ENCODE measurements at places on chromosomes 3 and 15.

GRCh38 chr3:127689266-127689860 is 16.6 kb downstream of the ABTB1 start:
- DNase-seq, result peak; percentile 44

GRCh38 chr3:11288786-11289637 is 16.8 kb downstream of the ATG7 start:
- DNase-seq, result no peak

DNA sequence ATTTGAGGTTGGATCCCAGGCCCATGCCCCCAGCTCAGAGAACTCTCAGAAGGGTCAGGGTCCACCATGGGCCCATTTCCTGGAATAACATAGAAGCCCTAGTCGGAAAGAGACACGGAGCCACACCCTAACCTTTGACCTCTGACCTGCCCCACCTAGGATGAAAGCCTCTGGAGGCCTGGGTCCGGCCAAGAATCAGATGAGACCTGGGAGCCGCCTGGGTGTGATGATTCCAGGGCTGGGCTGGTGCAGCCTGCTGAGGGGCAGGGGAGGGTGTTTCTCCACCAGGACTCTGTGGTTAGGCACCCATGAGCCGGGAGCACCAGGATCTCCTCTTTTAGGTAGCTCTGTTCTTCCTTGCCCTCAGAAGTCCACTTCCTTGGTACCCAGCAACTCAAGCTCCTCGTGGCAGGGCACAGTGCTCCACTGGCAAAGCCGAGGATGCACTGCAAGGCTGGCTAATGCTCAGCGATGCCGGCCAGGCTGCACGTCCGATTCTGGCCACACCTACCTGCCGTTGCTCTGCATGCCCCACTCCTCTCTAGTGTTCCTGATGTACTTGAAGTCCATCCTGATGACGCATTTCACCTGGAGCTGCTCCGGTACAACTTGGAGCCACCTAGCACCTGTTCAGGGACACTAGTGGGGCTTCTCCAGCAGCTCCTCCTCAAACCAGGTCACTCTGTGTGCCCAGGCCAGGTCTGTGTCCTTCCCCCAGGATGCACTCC is 57.4 kb downstream of the ZNF445 start:
- no peak for DNase-seq

GRCh38 chr3:127037021-127037400 is 54.1 kb downstream of the PLXNA1 start:
- DNase-seq, result no peak

GRCh38 chr15:71742964-71743363 is 67.4 kb upstream of the NR2E3 start:
- no peak for DNase-seq

GRCh38 chr3:72270072-72270681 is 485.2 kb upstream of the PROK2 start:
- DNase-seq, result peak; percentile 93

DNA sequence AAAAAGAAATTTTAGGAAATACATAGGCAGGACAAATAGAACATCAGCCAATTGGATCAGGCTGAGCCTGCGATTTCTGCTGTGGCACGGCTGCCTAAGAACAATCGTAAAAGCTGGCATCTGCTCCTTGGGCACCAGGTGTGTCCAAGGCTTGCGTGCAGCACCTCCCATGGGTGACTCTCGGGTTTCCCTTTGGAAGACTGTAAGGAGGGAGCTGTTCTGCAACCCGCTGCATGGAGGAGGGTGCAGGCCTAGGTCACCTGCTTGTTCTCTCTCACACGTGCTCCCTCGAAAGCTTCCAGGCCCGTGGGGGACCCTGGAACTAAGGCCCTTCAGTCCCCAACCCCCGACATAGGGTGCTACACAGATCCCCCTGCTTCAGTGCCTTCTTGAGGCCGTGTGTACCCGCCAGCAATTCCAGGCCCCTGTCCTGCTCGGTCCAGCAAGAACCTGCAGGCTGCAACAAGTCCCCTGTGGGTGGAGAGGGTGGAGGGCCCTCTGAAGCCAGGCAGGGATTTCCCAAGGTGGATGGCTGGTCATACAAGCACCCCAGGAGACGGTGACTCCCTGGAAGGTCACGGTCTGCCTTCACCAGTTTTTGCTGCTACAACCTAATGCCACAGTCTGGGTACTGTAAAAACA is 3.4 kb downstream of the GP9 start:
- no peak for DNase-seq

GRCh38 chr3:61901496-61901895 is 340.1 kb downstream of the PTPRG start:
- no peak for DNase-seq

- no peak for DNase-seq
Observed at GRCh38 chr15:64877435-64877834, 34.3 kb upstream of the ANKDD1A start.

DNA sequence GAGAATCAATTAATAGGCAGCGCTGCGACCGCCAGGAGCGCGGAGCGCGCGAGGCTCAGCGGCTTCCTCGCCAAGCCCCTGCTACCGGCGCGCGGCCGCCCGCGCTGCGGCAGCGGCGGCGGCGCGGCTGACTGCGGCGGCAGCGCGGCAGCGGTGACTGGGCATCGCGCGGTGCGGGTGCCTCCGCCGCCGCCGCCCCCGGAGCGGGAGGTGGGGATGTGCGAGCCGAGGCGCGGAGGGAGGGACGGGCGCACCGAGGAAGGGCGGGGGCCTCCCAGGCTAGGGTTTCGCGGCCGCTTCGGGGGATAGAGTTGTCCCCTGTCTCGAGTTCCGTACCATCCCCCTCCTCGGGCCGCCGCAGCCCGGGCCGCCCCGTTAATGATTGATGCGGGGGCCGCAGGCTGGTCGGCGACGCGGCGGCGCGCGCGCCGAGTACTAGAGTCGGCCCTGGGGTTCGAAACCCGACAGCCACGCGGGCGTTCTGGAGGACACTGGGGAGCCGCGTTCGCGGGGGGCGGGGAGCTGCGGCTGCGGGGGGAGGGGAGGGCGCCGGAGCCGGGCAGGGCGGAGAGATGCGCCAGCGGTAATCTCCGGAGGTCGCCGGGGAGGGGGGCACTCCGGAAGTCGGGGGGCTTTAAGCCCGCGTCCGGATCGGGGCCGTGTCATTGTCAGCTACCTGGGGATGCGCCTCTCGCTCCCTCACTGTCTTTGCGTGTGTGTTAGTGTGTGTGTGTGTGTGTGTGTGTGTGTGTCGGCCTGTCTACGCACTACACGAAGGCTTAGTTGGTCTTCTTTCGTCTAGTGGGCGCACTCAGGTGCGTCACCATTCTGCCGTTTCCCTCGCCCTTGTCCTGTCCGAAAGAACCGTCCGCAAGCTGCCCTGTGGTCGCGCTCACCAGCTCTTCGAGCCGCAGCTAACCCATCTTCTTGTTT is at the start of gene PAQR9:
TSS of gene PAQR9 (minus strand) at position 159 of the 933 bp plus-strand sequence. CDS start 338 bp downstream, outside the sequence.
- DNase-seq, result no peak

- DNase-seq, result no peak
Observed at GRCh38 chr3:139234491-139234890, 109.3 kb upstream of the MRPS22 start.

DNA sequence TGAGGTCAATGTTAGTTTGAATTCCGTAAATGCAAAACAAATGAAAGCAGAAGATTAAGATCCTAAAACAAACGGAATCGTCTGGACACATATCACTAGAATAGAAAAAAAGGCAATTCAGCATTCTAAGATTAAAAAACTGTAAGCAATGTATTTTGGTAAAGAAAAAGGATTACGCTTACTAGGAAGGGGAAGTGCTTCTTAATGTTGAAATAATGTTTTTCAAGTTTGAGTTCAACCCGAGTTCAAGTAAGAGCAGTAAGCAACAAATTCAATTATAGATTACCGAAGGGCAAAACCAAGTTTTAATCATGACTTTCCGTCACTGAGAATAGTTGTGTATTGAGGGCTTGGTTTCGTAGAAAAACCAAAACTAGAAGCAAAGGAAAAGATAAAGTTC is 637 bp downstream of the CIP2A start:
- no peak for DNase-seq

GRCh38 chr3:69092030-69092516 is 7.3 kb downstream of the ARL6IP5 start:
- no peak for DNase-seq

- DNase-seq, result no peak
Observed at GRCh38 chr3:33901862-33902563, 103.6 kb downstream of the PDCD6IP start.

- no peak for DNase-seq
Observed at GRCh38 chr15:48459571-48460442, 128.6 kb downstream of the DUT start.

DNA sequence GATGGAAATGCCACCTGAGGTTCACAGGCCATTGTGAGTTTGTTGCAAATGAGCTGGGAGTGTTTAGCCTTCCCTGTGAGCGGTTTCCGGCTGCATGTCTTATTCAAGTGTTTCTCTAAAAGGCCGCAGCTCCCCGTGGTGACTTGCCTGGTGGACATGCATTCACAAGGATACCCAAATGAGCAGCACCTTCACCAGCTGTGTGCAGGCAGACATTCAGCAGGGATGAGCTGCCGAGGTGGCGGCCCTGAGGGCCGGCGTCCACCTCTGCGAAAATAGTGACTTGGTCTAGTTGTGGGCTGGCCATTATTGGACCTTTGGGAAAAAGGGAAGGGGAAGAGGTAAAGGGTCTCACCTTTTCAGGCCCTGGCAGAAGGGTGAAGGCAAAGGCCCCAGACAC is 23.4 kb downstream of the SPSB4 start:
- DNase-seq, result peak; percentile 72

DNA sequence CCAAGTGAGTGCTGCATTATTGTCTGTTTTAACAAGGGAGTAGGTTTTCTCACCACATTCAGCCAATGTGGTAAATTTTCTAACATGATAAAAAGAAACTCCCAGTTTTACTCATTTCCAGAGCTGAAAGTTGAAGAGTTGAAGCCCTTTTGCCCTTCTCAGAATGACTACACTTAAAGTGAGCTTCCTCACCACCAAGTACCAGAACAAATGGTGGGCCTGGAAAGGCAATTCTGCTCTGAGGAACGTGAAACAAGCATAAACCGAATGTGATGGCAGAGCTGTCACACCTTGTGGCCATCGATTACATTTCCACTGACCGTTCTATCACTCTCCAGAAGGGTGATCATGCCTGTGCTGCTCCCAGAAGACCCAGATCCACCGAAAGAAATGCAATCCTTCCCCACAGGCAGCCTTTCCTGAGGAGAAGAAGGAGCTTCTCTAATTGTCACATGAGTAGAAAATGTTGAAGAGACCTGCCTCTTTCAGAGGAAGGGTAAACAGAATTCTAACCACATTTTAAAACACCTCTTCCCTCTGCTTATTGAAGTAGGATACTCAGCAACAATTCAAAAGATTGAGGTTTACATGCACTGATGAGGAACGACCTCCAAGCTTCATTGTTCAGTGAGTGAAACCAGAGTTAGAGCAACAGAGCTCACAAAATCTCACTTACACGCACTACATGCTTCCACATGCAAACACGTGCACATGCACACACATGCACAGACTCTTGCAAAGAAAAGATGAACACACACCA is 21.4 kb upstream of the CCR9 start:
- no peak for DNase-seq

- DNase-seq, result no peak
Observed at GRCh38 chr3:172388412-172389078, 59.7 kb downstream of the GHSR start.

GRCh38 chr3:123788710-123789109 is 95.4 kb downstream of the MYLK start:
- DNase-seq, result no peak

- DNase-seq, result no peak
Observed at GRCh38 chr3:98892263-98892662, 9.2 kb downstream of the DCBLD2 start.

GRCh38 chr3:162973428-162973917 is 1476.9 kb downstream of the OTOL1 start:
- DNase-seq, result no peak

- no peak for DNase-seq
Observed at GRCh38 chr15:80560601-80561400, 134.3 kb upstream of the ABHD17C start.

GRCh38 chr3:186807231-186807630 is 949 bp upstream of the RFC4 start:
- DNase-seq, result no peak

GRCh38 chr3:177451864-177452830 is 254.9 kb upstream of the TBL1XR1 start:
- DNase-seq, result no peak

DNA sequence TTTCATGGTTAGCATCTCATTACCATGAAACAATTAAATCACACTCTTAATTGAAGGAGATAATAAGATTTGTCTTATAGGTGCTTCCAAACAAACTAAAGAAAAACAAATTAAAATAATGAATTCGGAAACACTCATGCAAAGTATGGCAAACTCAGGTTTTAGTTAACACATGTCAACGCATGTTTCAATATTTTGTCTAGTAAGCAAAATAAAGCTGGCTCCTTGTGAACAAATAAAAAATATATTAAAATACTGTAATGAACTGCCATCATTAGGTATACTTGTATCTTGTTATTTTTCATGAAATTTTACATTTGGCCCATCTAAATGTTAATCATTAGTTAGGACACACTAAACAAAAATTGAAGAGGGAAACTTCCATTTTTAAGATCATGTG is 519.2 kb downstream of the MECOM start:
- DNase-seq, result no peak

- no peak for DNase-seq
Observed at GRCh38 chr3:1960506-1960905, 138.2 kb upstream of the CNTN4 start.

DNA sequence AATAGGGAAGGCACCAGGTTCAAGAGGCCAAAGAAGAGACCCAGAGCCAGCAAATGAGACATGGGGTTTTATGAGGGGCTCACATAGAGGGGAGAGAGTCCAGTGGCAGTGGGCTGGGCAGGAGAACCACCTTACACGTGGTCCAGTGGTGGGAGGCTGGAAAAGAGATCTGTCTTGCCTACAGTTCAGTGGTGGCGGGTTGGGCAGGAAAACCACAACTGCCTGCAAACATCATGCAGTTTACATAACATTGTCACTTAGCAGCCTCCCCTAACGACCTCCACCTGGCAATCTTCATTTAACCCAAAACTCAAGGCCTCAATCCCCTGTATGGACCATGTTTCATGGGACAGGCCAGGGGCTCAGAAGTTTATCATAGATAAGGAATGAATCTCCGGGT is 29.1 kb downstream of the CRYGS start:
- DNase-seq, result no peak

GRCh38 chr3:123881771-123882170 is 2.4 kb downstream of the MYLK start:
- no peak for DNase-seq

DNA sequence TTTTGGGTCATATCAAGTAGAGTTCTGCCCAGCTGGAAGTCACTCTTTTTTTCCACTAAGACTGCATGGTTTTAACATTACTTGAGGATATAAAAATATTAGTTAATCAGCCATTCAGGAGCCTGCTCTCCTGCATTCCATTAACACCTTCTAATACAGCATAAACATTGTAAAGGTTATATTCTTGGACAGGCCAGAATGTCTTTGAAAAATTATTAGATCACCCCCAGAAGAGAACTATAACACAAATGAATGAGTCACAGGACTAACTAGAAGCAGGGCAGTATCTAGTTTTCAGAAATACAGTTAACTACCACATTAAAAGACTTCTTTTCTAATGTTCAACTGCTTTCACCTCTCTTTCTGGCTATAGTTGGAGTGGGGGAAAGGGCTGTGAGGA is 80.9 kb downstream of the THBS1 start:
- DNase-seq, result no peak

- peak; percentile 76 for DNase-seq
Observed at GRCh38 chr15:56732886-56733135, 498 bp downstream of the ZNF280D start.

- no peak for DNase-seq
Observed at GRCh38 chr15:85072917-85073316, 91.3 kb downstream of the PDE8A start.

GRCh38 chr3:121883507-121883906 is 10.7 kb upstream of the SLC15A2 start:
- no peak for DNase-seq

GRCh38 chr15:39323157-39323556 is 257.7 kb upstream of the THBS1 start:
- DNase-seq, result no peak

GRCh38 chr3:123275691-123276090 is 73.9 kb downstream of the SEC22A start:
- DNase-seq, result no peak
